ENCODE measurements at places on chromosomes 13 and 19.

DNA sequence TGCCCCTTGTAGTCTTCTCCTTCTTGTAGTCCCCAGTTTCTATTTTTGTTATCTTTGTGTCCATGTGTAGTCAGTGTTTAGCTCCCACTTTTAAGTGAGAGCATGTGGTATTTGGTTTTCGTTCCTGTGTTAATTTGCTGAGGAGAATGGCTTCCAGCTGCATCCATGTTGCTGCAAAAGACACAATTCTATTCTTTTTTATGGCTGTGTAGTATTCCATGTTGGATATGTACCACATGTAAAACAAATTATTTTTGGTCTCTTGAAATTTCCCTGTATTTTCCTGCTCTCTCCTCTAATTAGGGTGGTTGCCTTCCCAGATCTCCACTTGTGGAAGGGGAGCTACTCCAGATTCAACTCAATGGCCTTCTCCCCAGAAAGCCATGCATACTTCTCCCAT lies 813.8 kb downstream of the UQCRFS1 start:
- no peak for DNase-seq

DNA sequence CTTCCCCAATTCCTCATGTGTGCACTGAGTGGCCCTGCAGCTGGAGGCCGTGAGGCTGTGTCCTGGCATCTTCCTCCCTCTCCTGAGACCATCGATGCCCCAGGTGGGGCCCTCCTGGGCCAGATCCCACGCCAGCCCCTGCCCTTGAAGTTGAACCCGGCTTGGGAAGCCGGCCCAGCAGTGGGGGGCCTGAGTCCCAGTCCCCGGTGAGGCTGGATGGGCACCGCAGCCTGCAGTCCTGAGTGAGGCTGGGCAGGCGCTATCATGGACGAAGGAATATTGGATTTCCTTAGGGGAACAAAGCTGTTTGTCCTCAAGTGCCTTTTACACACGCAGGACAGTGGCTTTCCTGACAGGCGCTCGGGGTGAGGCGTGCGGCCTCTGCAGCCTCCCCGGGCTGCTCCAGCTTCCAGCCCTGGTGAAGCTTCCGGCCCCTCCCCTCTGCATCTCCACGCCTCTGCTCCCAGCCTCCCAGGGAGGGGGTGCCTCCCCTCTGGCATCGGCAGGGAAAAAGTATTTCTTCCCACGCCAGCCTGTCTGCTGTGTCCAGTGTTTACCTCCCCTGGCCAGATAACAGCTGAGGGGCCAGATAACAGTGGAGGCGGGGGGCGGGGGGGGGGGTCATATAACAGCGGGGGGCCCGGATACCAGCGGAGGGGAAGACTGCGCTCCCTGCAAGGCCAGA lies 159.5 kb downstream of the KDM4B start:
- peak; percentile 59 for DNase-seq

DNA sequence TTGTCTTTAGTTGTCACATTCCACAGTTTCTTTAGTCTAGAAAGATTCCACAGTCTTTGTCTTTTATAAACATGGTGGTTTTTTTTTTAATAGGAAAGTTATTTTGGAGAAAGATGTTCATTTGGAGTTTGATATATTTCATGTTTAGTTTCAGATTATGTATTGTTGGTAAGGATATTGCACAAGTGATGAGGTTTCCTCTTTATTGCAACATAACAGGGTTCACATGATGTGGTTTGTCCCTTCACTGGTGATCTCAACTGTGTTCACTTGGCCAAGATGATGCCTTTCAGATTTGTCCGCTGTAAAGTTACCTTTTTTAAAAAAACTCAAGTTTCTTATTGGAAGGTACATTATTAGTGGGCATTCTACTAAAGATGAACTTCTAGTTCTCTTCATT lies 3.2 kb downstream of the ZNF230 start:
- no peak for DNase-seq

DNA sequence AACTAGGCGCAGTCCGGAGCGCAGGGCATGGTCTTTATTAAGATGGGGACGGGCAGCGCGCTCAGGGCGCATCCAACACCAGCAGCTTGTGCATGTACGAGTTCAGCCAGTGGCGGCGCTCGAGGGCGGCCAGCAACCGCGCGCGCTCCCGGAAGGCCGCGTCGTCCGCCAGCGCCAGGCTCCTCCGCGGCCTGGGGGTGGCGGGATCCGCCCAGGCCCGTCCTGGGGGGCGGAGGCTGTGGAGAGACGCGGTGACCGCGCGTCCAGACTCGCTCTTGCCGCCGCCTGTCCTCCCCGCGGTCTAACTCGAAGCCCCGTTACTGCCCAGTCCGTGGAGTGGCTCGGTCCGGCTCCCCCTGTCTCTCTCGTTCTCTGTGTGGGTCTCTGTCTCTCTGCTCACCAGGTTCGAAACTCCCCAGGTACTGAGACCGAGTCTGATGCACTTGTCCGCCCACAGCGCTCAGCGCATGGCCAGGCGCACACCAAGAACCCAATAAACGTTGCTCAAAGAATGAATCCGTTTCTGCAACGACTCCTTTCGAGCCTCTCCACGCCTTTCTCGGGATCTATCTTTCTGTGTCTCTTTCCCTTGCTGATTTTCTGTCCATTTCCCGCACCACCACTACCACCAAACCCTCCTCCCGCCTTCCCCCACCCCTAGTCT lies 702 bp downstream of the PTH2 start:
- no peak for DNase-seq

DNA sequence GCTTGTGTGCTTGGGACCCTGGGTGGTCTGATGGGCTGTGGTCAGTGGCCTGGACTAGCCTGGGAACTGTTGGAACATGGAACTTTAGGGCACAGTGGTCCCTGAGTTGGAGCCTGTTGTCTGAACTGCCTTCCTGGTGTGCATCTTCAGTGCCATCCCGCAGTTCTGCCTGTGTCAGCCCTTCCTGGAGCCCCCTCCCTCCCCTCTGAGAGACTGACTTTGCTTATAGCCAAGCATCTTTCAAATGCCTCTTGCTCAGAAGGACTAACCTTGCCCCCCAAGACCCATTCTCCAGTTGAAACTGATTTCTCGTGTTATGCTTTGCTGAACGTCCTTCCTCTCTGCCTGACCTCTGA lies 14.3 kb downstream of the MAU2 start:
- DNase-seq = no peak
